ENCODE measurements at places on chromosomes 4 and X. TPM values are rescaled to one million over a fixed set of nuclear protein-coding genes. Genes with fewer than 3 reads are reported as not detected.

DNA sequence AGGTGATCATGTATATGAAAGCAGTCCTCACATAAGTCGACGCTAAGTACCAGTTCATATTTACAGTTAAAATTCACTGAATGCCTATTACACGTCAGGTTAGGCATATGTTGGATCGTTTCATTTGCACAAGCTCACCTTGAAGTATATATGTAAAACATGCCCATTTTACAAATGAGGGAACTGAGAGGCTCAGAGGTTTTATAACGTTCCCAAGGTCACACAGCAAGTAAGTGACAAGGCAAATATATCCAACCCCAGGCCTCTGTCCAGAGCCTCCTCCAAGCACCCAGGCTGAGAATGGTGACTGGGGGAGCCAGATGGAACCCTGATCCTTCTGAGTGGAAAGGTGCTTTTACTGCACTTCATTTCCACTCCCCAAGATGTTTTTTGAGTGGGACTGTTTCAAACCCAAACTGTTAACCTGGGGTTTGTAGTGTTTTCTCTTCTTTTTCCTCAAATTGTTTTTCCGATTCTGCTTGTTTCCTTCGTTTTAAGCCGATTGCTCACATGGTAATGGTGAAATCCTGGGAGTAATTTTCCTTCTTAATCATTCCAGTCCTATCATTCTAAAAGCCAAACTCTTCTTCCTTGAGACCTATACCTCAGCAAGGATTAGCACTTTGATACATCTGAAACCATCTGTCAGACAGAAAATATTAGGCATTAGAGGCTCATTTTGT lies 791 bp downstream of the SMIM20 start:
- no peak for DNase-seq

- DNase-seq = no peak
Measured at GRCh38 chr4:98506462-98507132, 151.8 kb downstream of the TSPAN5 start.

The MED12 gene
- 106 TPM for total RNA-seq

DNA sequence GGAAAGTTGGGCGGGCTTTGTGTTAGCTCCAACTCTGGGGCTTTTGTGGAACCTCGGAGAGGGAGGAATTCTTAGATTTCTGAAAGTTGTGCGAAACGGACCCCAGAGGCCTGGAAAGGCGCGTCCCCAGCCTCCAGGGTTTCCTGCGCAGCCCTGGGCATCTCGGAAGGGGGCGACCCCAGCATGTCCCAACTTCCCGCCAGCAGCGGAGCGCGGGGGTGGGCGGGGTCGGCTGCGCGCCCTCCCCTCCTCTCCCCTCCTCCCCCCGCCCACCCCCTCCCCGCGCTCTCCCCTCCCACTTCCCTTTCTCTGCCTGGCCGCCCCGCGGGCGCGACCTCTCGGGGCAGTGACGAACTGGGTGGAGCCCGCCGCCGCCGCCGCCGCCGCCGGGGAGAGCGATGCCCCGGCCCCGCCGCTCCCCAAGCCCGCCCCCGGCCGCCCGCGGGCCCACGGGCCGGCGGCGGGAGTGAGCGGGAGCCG lies 16.8 kb downstream of the PTTG2 start:
- DNase-seq = peak; percentile 92

DNA sequence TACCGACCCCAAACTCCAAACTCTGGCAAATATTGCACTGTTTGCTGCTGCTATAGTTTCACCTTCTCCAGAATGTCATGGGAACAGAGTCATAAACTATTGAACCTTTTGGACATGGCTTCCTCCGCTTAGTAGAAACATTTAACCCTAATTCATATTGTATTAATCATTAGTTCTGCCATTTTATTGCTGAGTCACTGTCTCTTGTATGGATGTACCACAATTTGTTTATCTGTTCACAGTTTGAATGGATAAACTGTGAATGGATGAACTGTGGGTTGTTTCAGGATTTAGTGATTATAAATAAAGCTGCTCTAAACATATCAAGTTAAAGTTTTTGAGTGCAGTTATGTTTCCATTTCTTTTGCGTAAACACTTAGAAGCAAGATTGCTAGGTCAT lies 10.1 kb downstream of the ANXA10 start:
- DNase-seq = no peak
